ENCODE measurements at places on chromosomes 16 and 17.

- DNase-seq = no peak
Measured at GRCh38 chr16:82425661-82426060, 201.1 kb upstream of the CDH13 start.

- no peak for DNase-seq
Measured at GRCh38 chr17:74452841-74453661, 13.4 kb upstream of the CD300A start.

DNA sequence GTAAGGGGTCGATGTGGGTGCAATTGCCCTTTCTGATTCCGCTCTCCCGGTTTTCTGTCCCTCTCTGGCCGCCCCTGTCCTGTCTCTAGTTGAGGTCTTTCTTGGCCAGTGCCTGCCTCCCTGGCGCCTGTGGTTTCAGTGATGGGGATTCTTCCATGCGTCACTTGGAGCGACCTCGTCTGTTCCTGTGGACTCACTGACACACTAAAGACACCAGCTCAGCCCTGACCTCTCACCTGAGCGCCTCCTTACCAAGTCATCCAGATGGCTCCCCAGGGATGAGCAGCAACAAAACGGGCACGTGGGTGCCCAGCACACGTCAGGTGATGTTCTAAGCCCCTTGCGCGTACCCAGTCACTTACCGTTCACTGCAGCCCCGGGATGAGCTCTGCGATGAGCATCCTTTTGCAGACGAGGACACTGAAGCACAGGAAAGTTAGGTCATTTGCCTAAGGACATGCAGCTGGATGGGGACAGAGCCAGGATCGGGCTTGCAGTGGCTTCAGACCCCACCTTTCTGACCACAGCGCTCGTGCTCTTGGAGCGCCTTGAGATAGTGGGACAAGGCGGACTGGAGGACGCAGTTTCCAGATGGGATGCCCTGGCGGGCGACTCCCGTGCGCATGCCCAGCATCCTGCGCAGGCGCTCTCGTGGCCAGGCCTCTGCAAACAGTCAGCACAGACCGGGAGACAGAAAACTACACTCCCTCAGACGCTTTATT is 11.5 kb upstream of the LGALS3BP start:
- DNase-seq = peak; percentile 8

- no peak for DNase-seq
Measured at GRCh38 chr16:81220349-81220748, 18.1 kb upstream of the BCO1 start.

DNA sequence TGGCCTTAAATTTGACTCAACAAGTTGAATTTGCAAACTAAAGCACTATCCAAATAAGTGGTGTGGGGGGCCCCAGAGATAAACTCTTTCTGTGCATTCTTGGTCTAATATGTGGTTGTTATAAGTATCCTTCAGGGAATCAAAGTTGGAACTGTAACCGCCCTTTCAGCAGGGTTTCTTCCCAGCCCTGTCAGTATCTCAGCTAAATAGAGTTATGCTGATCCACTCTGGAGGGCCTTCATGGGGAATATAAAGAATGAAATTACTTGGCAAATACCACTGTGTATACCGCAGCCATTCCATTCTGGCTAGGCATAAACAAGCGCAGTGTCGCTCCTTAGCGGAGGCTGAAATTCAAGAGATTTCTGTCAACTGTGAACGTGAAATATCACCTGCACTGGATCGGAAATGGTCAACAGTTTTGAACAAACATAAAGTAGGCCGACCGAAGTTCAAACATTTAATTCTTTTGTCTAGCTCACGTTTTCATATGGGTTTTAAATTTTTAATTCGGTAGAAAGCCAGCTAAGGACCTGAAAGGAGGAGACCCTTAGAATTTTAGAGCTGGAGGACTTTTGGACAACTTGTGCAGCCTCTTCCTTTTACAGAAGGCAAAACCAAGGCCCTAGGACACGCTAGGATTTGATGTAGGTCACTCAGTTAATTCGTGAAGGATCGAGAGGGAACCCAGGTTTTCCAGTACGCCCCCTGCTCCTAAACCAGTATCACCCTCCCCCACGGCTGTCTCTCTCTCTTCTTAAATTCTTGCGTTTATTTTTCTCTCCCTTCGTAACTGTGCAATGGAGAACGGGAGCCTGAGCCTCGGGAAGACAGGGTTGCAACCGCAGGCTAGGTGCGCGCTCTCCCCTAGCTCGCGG is 74.7 kb downstream of the CHD9 start:
- no peak for DNase-seq

DNA sequence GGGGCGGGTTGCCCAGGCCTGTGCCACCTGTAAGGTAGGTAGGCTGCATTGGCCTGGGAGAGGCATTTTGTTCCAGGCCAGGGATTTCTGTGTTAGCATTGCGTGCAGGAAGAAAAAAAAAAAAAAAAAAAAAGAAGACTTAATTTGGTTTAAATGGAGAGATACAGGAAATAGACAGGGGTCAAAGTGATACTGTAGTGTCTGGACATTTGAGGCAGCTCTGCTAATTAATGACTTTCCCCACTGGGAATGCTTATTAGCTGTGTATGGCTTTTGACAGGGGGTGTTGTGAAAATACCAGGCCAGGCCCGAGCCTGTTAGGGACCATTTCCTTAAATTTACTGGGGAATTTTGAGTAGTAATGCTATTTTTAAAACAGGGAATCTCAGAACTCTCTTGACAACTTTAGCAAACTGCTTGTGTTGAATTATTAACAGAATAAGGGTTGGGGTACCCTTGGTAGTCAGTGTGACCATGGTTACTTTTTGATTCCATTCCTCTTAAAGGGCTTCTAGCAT is 1.0 kb downstream of the MAP2K4 start:
- no peak for DNase-seq

DNA sequence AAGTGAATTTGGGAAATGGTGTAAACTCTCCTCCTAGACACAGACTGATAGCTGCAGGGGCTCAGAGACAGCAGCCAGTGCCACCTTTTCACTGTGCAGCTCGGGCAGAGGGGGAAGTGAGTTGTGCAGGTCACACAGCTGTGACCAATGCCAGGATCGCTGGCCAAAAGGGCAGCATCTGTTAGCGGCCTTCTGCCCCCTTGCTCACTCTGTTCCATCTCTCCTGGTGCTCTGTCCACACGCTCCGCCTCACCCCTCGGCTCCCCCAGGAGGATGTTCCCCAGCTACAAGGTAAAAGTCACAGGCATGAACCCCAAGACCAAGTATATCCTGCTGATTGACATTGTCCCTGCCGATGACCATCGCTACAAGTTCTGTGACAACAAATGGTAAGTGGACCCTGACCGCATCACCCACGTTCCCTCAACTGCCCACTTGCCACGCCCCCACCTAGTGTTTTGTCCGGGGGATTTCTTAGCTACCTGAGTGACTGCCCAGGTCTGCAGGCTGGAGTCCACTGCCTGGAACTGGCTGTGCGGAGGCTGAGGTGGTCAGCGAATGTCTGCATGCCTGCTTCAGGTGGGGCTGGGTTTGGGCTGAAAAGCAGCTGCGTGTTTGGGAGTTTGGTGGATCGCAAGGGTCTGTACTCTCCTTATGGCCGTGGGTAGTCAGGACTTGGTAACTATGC is 13.5 kb downstream of the TBX4 start:
- DNase-seq = no peak

DNA sequence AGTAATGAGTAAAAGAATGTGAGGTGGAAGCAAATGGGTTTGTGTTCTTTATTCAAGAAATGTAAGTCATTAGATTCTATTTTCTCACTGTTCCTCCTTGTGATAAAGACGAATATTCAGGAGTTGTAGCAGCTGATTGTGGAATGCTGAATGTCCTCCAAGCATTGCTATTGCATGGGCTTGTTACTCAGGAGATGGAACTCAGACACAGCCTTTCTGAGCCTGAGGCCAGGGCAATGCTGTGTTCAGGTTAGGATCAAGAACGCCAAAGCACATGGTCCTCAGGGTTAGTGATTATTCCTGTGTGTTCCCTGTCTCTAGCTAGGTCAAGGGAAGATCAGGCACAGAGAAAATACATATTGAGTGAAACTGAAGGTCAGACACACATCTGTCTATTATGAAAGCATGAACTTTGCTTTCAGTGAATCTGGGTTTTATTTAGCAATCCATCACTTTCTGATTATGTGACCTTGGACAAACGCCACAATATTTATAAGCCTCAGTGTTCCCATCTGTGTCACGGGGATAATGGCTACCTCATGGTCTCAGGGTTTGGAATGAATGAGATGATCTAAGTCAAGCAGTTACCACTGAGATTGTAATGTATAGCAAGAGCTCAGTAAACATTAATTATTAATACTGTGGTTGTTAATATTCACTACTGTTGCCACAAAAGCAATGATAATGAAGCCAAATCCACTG is 426.8 kb upstream of the DYNLRB2 start:
- DNase-seq = no peak

- DNase-seq = peak; percentile 43
Measured at GRCh38 chr17:60630352-60630751, 30.4 kb downstream of the PPM1D start.

GRCh38 chr16:85461022-85461813 is 151.9 kb upstream of the GSE1 start:
- no peak for DNase-seq

DNA sequence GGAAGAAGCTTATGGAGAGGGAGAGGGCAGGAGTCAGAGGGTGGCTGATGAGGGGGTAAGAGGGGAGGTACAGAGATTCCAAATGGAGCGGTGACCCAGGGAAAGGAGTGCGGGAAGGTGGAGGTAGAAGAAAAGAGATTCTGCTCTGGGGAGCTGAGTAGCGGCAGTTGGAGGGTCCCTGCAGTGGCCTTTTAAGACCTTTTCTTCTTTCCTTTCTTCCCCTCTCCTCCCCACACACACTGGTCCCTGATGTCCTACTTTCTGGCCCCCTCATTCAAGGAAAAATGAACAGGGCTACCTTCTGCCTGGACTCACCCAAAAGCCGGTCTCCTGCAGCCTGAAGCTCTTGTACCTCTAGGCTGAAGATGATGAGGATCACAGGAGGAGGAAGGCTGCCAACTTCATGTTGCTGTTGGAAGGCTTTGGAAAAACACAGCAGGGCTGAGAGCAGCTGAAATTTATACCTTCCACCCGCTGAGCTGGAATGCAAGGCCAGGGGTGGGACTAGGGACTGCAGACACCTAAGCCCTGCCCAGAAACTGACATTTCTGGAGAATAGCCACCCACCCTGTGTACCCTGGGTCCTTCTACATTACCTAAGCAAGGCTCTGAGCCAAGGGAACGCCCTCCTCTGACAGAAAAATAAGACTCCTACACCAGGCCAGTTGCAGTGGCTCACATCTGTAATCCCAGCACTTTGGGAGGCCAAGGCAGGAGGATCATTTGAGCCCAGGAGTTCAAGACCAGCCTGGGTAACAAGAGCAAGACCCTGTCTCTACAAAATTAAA is 9.4 kb upstream of the HEATR6 start:
- DNase-seq = no peak
